ENCODE measurements at places on chromosomes 1 and 21.

GRCh38 chr1:21927533-21928237 lies 9.4 kb downstream of the HSPG2 start:
- no peak for DNase-seq

DNA sequence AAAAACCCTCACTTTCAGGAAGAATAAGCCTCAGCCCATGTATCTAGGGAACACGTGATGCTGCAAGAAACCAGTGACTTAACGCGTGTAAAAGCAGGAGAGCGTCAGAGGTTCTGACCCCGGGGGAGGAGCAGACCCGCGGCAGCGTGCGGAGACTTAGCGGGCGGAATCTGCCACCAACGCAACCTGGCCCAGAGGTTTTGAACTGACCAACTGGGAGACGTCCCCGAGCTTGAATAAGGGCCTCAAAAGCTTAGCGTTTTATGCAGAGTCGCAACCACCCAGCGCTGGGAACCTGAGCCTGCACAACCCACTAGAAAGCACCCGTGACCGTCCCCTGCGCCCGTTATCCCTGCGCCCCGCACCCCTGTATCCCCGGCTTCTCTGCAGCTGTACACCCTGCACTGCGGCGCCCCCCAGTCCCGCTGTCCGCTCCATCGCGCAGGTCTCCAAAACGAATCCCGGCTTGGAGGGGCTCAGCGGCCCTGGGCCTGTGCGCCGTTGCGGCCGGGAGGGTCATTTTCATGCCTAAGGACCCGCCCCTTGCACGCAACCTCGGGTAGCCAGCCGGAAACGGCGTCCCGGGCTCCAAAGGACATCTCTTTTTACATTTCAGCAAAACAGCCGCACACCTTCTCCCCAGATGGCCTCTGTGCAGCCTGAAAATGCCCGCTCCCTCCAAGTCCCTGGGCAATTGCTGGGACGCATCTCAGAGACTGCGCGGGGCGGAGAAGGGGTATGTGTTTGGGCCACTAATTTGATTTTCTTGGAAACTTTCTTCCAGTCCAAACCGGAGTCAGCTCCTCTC lies 29.4 kb upstream of the TRIM17 start:
- peak; percentile 58 for DNase-seq

DNA sequence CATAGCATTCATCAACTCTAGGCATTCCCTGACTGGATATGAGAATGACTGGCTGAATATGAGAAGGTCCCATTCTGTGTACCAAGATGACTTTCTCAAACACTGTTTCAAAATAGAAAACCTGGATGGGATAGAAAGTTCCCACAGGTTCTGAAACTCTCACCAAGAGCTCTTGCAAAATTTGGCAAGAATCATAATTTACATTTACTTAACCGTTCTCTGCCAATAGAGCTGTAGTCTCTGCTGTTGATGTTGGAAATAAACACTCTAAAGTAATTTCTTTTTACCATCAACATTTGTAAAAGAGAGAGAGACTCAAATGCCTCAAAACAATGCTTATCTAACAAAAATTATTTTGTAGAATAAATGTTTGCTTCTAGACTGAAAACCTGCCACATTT lies 221.1 kb downstream of the LMO4 start:
- DNase-seq, result no peak

DNA sequence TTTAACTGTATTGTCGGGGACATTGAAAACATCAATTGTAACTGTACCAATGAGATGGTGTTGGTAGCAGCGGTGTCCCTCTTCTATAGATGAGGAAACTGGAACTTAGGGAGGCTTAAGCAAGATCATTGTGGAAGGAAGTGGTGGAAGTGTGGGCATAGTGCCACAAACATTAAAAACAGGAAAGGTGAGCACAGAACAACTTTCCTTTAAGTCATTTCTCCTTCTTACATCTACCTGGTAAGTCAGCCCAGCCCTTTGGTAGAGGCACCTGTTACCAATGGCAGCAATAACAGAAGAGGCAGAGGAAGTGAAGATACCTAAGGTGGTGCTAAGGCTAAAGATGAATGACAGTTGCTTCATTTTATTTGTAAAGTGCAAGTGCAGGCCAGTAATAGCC lies 12.0 kb upstream of the CTSS start:
- DNase-seq, result no peak

GRCh38 chr1:109564194-109564878 lies 15.9 kb downstream of the GNAI3 start:
- no peak for DNase-seq

DNA sequence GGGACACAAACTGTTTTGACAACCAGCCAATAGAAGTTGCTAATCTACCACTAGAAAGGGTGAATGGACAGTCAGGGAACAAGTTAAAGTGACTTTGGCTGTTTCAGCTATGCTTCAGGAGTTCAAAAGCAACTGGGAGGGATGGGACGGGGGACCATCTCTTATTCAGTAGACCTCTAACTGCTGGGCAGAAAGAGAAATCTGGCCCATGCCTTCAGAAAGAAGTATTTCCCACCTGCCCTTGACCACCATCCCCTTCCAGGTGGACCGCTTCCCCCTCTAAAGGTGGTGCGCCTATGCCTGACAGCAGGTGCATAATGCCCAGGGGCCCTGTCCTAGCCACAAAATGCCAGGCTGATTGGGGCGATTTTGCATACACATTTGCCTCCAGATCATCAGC lies 5.2 kb downstream of the ITPKB start:
- DNase-seq, result no peak

DNA sequence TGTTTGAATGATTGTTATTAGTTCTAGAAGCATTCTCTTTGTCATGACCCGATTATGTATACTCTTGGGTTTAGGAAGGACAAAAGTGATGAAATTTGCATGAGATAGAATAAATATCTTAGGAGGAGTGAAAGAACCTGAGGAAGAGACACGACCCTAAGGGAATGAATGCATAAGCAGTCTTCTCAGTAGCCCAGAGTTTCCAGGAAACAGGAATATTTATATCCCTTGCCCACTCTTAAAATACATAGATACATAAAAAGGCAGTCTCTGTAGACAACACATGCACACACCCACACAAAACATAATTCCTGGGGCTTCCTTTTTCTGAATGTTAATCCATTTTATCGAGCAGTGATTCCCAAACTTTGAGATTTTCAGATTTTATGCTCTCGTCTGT lies 19.4 kb downstream of the CLEC20A start:
- no peak for DNase-seq

- DNase-seq, result no peak
Measured at GRCh38 chr1:108502624-108503023, 52.5 kb downstream of the NBPF6 start.

DNA sequence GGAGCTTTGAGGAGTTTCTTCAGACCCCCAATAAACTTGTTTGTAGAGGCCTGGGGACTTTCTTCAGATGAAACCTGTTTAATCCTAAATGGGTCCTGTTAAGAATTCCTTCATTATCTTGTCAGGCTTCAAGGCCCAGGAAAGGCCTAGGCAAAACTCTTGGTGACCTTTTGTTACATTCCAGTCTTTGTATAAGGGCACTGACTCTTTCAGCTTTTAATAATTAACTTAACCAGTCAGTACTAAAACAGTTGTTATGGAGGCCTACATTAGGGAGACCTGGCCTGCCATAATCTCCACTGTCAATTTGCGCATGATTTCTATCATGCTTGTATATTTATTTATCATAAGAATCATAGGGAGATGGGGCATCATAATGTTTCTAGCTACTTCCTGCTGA lies 110.2 kb downstream of the FCRL5 start:
- DNase-seq, result no peak

Data from caudate nucleus (tissue), 63 donors.